ENCODE measurements at places on chromosomes 6 and 20.

DNA sequence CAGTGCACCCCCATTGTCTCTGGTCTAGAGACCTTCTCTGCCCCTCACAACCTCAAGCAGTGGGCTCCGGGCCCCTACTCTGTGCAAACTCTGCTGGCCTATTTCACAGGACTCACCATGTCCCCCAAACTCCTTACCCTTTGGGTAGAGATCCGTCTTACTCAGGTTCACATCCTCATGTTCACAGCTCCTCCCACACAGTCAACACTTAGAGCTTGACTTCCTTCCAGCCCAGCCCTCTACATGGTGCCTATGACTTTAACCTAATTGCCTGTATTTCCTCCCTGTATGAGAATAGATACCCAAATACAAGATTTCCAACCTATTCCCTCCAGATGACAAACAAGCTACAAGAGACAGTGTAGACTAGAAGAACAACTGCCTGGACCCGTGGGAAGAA lies 528.6 kb upstream of the JARID2 start:
- DNase-seq = no peak

GRCh38 chr20:2168946-2169345 lies 67.3 kb downstream of the STK35 start:
- no peak for DNase-seq

GRCh38 chr20:50471231-50471630 lies 39.0 kb upstream of the PTPN1 start:
- DNase-seq = no peak

- no peak for DNase-seq
These were observed 69.0 kb downstream of the SAMD5 start for GRCh38 chr6:147577488-147577887.

GRCh38 chr20:63439866-63440265 lies 32.6 kb downstream of the KCNQ2 start:
- DNase-seq = no peak

- DNase-seq = no peak
These were observed 27.8 kb upstream of the PKHD1 start for GRCh38 chr6:52115145-52115741.

Measured in urothelium cell line (cell line).